Activated CD4-positive, alpha-beta T cell treated with anti-CD3 and anti-CD28 coated beads, Interleukin-2, amount 10 ng/mL, durations not matched to agents 7 days and 5 days (primary cell): ENCODE measurements at places on chromosomes 5 and 9. TPM values are rescaled to one million over a fixed set of nuclear protein-coding genes. Genes with fewer than 3 reads are reported as not detected.

GRCh38 chr9:115730396-115730795, 423.2 kb upstream of the PAPPA start:
- DNase-seq = no peak

- no peak for DNase-seq
Observed at GRCh38 chr5:15290953-15291352, 209.0 kb upstream of the FBXL7 start.

DNA sequence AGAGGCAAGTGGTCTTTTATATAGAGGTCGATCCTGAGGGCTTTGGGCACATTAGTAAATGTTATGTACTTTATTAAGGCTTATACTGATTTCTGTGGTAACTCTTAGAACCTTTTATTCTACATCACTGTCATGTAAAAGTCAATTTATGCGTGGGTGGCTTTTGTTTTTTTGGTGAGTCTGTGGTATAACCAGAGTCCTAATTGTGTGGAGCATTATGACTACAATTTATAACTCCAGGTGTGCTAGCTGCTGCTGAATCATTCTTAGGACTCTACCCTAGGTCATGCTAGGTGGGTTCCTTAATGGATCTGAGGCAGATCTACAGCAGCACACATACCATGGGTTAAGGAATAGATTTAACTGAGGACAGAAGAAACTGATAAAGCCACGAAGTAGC, 33.9 kb upstream of the KCNN2 start:
- no peak for DNase-seq

DNA sequence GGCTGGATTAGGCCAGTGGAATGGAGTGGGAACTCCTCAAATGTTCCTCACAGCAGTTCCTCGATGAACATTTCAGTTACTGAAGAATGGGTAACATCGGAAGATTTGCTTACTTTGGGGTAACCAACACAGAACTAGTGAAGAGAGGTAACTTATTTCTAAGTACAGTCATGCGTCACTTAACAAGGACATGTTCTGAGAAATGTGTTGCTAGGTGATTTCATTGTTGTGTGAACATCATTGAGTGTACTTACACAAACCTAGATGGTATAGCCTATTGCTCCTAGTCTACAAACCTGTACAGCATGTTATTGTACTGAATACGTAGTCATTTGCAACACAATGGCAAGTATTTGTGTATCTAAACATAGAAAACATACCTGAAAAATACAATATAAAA, 228.3 kb downstream of the MAST4 start:
- DNase-seq = no peak

- DNase-seq = no peak
Observed at GRCh38 chr5:16815432-16815831, 120.7 kb downstream of the MYO10 start.

The HACD4 gene
- total RNA-seq = 17.1 TPM

DNA sequence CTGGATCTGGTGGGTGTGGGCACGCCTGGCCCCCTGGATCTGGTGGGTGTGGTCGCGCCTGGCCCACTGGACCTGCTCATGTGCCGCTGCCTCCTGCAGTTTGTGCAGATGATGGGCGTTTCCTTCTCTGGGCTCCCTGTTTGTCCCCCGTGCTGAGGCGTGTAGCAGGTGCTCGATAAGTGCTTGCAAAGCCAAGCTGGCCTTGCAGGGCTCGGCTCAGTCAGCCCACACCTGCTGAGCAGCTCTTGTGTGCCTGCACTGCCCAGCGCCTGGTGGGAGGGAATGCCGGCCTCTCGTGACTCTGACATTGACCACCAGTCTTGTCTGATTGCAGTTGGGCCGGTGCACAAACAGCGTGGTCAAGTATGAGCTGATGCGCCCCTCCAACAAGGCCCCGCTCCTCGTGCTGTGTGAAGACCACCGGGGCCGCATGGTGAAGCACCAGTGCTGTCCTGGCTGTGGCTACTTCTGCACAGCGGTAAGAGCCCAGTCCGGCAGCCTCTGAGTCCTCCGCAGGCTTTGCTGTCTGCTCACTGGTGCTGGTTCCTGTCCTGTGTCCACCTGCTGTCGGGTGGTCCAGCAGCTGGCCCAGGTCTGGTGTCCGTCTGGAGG, 102.7 kb upstream of the CACNA1B start:
- no peak for DNase-seq

DNA sequence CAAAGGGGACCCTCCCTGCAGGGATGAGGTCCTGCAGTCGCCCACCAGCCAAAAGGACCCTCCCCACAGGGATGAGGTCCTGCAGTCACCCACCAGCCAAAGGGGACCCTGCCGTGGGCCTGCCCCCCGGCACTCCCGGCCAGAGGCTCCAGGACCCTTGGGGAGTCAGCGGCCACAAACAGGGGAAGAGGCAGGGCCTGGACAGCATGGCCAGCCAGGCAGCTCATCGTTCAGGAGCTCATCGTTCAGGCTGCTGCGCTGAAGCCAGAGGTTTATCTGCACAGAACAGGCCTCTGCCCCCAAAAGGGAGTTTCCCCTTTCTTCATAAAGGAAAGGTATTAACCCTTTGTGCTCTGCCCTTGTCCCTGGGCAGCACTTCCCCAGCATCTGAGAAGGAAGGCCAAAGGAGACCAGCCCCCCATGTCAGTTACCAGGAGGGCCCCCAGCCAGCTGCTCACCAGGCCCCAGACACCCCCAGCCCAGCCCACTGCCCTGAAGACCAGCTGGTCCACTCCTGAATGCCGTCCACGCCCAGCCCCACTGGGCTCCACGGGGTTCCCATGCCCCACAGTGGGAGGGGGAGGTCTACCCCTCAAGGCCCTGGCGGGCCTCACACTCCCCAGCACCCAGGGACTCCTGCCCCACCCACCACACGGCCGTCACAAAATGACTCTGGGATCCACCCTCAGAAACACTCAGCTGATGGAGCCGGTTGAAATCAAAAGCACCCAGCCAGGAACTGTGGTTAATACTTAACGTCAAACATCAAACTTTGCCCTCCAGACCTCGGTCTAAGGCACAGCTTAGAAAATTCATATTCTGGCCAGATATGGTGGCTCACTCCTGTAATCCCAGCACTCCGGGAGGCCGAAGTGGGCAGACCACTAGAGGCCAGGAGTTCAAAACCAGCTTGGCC, 6.3 kb downstream of the SLC12A7 start:
- peak; percentile 86 for DNase-seq

DNA sequence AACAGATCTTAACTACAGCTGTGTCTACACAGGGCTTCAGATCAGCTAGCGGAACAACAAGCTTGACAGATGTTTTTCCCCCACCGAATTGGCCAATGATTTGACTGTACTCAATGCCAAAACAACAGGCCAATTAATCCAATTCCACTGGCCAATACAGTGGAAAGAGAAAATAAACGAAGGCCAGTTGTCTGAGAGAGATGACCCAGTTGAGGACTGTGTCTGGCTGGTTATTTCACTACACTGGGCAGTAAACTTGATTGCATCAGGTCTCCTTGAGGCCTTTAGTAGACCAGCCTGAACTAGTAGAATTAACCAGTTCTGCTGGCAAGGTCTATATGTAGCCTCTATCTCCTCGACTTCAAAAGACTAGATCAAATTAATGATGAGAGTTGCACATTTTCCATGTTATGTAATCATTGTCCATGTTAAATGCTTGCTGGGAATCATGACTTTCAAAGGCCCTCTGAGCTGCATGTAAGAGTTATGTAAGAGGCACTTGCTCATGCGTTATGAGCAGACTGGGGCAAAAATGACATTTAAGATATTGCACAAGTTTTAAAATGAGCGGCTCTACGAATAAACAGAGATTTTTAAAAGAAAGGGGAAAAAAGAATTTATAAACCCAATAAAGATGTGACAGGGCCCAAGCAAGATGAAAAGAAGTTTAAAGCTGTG, 28.3 kb downstream of the SMIM23 start:
- DNase-seq = no peak

DNA sequence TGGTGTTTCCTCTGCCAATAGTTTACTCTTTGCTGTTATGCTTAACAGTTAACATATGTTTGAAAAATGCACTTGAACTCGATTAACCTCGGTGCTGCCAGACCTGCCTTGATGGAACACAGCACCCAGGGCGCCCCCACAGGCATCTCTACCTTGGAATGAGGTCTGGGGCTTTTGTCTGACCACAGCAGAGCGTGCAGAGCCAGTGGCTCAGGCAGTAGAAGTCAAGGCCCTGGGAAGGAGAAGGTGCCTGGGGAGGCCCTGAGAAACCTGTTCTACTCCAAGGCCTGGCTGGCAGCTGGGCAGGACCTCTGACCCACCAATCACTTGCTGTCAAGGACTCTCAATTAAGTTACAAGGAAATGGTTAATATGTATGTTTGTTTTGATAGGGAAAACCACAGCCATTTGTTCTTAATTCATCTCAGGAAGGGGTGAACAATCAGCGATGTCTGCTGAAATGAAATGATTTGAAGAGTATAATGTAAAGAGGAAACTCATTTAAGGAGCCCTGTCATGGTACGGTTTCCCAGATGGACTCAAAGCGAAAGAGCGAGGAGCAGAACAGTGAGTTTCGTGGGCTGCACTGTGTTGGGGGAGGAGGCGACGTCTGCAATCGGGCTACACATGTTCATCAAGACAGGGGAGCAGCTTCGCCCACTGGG, 21.9 kb downstream of the MACROH2A1 start:
- DNase-seq = no peak

DNA sequence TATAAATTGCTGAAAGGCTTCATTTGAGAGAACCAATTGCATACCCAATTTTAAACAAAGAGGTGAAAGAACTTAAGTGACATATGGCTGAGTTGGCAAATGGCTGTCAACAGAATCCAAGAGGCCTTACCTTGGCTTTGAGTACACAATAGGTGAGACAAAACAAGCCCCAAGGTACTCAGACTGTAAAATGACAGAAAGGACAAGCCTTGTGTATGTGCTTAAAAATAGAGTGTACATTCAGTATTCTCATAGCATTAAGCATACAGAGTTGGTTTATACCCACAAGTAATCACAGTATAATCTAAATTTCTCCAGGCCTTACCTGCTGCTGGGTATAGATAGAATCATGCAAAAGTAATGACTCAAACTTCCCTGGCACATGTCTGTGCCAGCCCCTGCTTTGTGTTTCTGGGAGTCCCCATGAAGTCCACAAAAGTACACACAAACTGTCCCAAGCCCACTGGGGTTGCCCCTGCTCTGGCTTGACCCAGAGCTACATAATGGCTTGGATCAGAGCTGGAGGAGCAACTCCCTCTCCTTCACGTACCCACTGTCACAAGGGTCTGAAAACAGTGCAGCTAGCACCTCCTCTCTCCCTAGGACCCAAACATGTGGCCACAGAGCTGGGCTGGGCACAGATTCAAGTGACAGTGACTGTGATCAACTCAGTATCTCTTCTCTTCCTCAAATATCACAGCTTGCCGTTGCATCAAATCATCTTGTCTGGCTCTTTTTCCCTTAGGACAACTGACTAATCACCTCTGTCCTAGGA, 250.8 kb downstream of the ENC1 start:
- no peak for DNase-seq

DNA sequence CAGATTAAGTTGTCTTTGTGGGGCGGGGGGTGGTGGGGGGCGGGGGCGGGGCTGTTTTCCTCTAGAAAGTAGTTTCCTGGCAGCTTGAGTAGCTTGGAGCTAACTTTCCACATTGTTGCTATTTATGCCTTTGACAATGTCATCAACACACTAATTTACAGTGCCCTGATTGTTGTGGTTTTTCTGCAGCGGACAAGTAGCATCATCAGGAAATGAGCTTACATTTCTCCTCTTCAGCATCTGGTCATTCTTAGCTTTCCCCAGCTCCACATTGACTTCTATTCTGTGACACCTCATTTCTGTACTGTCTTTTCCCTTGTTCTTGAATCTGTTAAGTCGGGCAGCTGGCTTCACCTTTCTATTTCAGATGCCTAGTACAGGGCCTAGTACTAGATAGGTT, 112.3 kb upstream of the RAD23B start:
- no peak for DNase-seq

GRCh38 chr9:21569721-21570120, 87.6 kb upstream of the IFNE start:
- no peak for DNase-seq

GRCh38 chr9:2859776-2860379, 16.0 kb upstream of the PUM3 start:
- DNase-seq = peak; percentile 49

- peak; percentile 77 for DNase-seq
Observed at GRCh38 chr9:5186416-5187169, 1.2 kb upstream of the INSL6 start.

DNA sequence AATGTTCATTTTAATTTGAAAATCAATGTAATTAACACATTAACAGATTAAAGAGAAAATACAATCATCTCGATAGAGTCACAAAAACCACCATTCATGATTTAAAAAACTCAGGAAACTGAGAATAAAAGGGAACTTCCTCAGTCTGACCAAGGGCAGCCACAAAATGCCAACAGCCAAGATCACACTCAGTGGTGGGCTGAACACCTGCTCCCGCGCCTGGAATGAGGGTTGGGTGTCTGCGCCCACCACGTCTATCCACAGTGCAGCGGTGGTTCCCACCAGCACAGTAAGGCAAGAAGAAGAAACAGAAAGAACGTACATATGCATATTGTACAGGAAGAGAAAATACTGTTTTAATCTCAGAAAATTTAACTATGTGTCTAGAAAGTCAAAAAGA, 11.7 kb upstream of the NSMF start:
- no peak for DNase-seq

The BRD8 gene
- total RNA-seq = 74.6 TPM

The MAMDC4 gene
- 12.4 TPM for total RNA-seq

DNA sequence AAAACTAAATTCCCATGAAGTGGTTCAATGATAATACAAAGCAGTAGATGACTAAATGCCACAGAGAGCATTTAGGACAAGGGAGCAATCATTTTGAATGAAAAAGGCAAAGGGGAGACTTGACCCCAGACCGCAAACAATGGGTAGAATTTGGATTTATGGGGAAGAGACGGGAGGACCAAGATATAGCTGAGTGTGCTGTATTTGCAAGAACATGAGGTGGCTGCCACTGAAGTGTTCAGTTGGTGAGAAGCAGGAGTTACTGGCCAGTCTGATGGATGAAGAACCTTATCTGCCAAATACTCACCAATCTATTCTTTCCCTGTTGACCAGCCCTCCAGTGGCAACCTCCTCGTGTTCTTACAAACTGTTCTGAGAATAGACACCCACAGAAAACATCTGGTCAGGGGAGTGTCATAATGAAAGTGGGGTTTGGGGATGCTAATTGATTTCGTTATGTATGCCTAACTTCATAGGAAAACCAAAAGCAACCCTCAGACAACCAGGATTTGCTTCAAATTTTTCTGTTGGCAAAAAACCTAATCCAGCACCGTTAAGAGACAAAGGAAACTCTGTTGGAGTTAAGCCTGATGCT, 19.8 kb downstream of the TDRD7 start:
- no peak for DNase-seq

DNA sequence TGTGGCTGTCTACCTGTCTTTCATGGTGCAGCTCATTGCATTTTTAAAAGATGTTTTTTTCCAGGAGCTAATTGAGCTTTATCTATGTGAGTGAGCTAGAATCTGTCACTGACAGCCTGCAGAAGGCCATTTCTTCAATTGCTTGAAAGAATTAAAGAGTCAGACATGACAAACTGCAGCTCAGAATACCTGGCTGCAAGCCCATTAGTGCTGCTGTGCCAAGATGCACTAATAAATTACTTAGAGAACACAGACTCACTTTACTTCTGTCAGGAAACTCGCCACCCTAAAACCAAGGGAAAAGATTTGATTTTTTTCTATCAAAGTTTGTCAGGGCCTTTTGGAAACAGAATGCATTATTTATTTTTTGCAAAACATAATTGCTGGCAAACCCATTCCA, 368.3 kb downstream of the CAAP1 start:
- no peak for DNase-seq

The NR5A1 gene
- not detected for total RNA-seq
